ENCODE measurements at places on chromosomes 2 and 18.

DNA sequence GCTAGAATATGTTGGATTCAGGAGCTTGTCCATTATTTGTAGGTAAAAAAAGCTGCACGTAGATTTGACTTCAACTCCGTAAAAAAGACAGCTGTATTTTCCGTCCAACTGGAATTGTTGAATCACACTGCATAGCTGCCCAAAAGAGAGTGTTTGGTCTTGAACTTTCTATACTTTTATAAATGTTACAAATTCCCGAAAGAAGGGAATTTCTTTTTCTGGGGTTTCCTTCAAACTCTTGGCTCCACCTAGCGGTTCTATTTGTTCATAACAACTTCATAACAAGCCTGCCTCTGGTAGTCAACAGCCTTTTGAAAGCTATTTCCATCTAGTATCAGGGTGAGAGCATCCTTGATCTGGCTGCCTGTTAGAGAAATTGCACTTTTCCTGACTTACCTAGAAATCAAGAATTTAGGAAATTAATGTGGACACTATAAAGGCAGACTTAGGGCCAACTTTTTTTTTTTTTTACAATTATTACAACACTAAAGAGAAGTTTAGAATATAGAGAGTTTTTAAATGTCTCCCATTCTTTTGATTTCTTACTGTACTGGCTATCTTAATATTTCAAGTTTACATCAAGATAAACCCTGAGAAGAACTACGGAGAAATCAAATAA lies 48.1 kb downstream of the TMEM185B start:
- no peak for DNase-seq

GRCh38 chr2:198494931-198495330 lies 690.5 kb downstream of the PLCL1 start:
- DNase-seq = no peak

DNA sequence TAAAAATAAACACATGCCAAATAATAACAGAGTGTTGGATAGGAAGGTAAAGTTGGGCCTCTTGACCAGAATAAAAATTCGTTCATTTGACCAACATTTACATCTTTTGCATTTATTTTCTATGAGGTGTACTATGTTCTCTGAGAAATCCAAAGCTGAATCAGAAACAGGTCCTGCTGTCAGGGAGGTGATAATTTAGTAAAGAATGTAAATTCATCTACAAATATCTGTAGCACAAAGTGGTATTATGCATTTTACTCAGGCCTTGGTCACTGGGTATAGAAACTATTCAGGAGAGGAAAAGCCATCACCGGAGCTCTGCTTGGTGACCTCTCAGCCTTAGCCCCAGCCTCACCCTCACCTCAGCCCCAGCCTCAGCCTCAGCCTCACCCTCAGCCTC lies 208.9 kb downstream of the SPP2 start:
- no peak for DNase-seq

DNA sequence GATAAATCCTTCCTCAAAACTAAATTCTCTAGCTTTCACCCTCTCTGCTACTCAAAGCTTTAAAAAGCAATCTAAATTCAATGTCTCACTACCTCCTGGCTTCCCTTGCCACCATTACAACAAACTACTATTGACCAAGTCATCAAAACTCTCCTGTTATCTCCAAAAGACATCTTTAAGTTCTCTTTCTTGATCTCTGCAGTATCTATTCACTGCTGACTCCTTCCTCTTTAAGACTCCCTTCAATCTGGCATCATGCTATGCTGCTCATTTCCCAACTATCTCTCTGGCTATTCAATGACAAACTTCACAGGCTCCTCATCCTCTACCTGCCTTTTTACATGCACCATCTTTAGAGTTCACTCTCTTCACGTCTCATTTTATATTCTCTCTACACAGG lies 5.9 kb downstream of the PPP3R1 start:
- no peak for DNase-seq

GRCh38 chr2:180739070-180739469 lies 241.3 kb upstream of the UBE2E3 start:
- DNase-seq = no peak

DNA sequence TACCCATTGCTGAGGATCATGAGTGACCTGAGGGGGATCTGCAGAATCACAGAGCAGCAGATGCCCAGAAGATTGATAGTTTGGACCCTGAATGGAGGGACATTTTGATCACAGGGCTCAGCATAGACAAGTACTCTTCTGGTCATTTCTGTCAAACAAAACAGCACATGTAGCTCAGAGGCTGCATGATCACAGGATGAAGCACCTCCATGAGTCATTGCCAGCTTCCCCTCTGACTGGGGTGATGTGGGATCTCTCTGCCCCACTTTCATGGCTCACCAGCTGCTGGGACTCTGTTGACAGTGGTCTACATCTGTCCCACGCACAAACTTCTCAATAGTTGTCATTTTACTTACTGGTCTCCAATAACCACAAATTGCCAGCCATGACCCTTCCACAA lies 264.1 kb downstream of the RPIA start:
- no peak for DNase-seq

DNA sequence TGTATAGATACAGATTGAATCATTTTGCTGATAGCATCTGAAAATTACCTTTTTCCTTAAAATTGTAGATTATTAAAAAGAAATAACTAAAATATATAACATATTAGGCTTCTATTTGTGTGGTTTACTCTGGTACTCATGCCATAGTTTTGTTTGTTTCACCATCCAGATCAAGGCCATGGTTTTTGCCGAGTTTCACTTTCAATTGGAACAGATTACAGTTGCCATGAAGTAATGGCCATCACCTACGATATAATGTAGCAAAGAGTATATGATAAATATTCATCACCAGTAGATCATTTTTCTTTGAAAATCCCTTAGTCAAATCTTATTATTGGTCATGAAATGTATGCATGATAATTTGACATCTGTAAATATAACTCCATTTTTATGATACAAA lies 11.9 kb upstream of the DNAH7 start:
- DNase-seq = no peak

Measured in stimulated activated CD8-positive, alpha-beta memory T cell treated with anti-CD3 and anti-CD28 coated beads, Interleukin-12 subunit alpha, Interleukin-12 subunit beta, amount 100 ng/mL, for 1 hour (primary cell).